Peyer's patch (tissue), 4 donors: ENCODE measurements at places on chromosomes 5 and 9. TPM values are rescaled to one million over a fixed set of nuclear protein-coding genes. Genes with fewer than 3 reads are reported as not detected.
A peak's percentile ranks its signal among the peaks of the same experiment; 100 is the strongest.

The SLC34A1 gene
- 0.35 TPM for total RNA-seq

The AHRR gene
- 3.1 TPM for total RNA-seq

DNA sequence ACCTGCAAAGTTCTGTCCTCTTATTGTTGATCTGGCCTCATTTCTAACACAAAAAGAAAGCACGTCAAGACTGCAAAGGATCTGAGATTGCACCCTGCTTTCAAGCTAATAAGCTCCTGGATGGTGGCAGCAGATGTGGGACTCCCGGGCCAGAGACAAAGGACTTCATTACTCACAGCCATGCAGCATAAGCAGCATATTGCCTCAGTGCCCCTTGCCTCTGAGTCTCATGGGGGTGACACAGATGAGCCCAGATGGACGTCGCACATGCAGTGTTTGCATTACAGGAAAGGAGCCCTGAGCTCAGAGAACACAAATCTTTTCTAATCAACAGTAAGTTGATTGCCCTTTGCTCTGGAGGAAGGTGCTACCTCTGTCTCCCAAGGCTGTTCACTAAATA lies 105.0 kb downstream of the SLC28A3 start:
- DNase-seq, result no peak

DNA sequence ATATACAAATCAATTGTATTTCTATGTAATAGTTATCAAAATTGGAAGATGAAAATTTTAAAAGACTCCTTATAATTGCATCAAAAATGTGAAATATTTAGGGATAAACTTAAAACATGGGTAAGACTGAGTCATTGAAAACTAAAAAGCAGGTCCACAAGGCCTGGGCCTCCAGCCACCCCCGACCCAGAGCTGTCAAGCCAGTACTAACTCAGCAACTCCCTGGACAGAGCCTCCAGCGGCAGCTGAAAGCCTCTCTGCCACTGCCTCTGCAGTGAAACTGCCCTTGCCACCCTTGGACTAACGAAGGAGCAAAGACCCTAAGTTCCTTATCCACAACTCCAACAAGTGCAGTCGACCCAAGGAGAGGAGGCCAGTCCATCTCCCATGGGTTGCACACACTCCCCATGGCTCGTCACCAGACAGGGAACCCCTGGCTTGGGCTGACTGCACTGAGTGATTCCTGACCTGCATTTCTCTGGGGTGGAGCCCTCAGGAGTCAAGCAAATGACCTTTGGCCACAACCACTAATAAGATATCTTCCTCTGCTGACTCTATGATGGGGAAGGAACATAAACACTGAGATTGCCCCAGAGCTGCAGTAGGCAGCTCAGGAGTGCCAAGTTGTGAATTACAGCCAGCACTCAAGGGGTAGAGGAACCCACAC lies 20.5 kb downstream of the PTGER4 start:
- no peak for DNase-seq

DNA sequence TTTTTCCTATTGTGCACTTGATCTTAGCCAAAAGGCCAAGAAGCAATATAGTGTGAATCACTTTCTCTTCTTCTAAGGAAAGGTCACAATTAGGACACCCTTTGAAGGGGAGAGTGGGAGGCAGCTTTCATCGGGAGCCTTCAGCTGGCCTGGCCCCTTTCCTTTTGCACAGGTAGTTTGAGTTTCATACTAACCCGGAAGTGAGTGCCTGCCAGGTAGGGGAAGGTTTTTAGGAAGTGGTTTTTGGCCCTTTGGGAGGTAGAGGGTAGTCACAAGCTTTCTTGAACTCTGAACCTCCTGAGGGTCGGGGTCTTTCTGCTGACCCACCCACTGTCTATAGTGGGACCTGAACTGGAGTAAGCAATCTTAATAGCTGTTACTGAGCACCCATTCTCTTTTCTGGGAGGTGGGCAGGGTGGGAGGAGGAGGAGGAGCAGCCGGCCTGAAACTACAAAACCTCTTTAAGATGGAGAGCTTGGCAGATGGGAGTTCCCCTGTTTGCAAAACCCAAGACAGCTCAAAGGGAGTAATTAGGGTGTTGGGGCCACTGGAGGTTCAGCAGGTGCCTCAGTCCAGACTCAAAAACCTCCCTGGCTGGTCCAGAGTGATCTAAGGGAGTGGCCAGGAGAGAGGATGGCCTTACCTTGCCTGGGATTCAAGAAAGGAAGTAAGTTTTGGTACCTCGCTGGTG lies 6.0 kb downstream of the LARP1 start:
- DNase-seq, result no peak

DNA sequence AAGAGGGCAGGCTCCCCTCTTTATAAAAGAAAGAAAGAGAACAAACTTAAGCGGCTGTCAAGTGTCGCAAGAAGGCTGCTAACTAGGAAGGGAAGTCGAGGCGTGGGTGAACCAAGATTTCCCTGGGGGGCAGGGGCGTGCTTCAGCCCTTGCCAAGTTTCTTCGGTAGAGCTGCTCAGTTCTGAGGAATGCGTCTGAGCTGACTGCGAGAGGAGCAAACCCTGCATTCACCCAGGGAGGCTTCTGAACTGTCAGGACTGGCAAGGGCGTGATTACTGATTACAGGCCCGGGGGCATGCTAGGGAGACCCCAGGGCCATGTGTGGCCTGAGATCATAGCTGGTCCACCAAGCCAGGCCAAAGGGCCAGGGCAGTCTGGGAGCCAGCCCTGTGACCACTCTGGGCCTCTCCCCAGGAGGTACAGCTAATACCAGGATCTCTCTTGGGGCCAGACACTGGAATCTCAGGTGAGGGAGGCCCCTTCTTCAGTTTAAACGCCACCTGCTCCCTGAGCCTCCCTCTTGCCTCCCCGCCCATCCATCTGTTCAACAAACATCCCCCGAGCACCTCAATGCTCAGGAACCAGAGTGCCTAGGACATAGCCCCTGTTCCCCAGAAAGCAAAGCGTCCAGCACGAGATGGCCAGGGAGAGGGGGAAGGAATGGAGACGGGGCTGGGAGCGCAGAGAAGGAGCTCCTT lies 30.9 kb downstream of the SARDH start:
- DNase-seq, result no peak

DNA sequence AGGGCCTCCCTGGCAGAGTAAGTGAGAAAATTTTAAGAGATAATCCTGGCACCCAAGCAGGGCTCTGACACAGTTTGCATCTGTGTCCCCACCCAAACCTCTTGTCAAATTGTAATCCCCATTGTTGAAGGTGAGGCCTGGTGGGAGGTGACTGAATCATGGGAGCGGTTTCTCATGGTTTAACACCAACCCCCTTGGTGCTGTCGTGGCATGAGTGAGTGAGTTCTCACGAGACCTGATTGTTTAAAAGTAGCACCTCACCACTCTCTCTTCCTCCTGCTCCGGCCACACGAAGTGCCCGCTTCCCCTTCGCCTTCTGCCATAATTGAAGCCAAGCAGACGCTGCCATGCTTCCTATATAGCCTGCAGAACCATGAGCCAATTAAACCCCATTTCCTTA lies 80.1 kb downstream of the FBXW11 start:
- peak; percentile 24 for DNase-seq

DNA sequence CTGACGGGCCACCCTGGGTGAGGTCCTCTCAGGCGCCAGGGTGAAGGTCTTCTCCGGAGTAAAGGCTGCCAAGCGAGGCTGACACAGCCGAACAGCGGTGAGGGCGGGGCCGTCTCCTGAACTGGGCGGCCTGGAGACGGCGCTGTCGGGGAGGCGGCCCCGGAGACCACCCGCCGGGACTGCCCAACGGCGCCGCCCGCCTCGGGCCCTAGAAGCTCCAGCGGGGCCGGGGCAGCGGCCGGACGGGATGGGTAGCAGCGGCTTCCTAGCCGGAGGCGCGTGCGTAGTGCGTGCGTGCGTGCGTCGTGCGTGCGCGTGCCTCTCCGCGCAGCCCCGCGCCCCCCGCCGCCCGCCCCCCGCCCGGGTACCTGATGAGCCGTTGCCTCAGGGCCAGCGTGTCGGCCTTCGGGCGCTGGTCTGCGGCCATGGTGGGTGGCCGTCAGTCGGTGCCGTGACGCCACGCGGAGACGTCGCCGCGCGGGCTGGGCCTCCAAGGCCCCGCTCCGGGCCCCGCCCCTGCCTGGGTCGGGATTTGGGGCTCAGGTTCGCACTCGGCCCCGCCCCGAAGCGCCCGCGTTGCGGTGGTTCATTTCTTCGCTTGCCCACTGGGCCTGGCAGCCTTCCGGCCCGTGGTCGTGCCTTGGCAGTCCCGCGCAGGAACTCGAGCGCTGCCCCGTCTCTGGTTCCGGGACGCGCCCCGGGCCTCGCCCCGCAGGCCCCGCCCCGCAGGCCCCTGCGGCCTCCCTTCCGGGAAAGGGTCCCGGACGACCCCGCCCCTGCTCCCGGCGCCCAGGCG lies at the start of gene PHYKPL:
Gene PHYKPL (minus strand): TSS at position 679 of the 796 bp plus-strand sequence. CDS start 252 bp downstream, at position 427.
- peak; percentile 67 for DNase-seq

DNA sequence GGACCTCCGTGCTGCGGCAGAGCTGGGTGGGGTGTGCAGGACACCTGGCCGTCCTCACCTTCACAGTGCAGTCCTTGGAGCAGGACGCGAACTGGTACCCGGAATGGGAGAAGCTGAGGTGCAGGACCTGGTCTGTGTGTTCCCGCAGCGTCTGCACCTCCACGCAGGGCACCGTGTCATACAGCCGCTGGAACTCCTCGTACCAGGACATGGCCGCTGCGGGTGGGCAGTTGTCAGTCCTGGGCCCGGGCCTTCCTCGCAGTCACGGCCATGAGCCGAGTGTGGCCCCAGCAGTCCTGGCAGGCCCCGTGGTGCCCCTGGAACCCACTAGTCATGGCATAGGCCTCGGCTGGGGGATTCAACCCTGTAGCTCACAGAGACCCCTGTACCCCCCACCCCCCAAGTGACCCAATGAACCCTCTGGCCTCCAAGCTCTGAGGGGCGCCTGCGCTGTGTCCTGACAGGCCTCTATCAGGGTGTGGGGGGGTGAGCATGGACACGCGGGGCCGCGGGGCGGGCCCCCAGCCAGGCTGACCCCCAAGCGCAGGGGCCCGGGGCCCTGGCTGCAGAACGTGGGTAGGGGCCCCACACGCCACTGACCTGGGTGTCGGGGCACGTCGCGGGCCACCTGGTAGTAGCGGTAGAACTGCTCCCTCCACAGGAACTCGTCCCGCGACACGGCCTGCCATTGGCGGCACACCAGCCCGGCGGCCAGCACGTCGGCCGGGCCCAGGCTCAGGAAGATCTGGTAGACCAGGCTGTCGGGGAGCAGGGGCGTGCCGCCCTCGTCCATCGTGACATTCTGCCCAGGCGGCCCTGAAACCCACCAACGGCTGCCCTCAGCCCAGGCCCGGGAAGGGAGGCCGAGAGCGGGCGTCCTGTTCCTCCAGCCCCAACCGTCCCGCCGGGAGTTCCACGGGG lies 987 bp downstream of the FBXW5 start:
- peak; percentile 63 for DNase-seq
